Glomerular endothelial cell (primary cell): ENCODE measurements at places on chromosomes 2 and 18. TPM values are rescaled to one million over a fixed set of nuclear protein-coding genes. Genes with fewer than 3 reads are reported as not detected.

Gene SCN3A
- total RNA-seq = 0.35 and 0.63 TPM in 2 replicates

Gene KRTCAP3
- total RNA-seq = not detected in 2 replicates

Gene GCG
- not detected in 2 replicates for total RNA-seq

Gene CROCC2
- total RNA-seq = not detected in 2 replicates

Gene UGT1A5
- total RNA-seq = not detected in 2 replicates

DNA sequence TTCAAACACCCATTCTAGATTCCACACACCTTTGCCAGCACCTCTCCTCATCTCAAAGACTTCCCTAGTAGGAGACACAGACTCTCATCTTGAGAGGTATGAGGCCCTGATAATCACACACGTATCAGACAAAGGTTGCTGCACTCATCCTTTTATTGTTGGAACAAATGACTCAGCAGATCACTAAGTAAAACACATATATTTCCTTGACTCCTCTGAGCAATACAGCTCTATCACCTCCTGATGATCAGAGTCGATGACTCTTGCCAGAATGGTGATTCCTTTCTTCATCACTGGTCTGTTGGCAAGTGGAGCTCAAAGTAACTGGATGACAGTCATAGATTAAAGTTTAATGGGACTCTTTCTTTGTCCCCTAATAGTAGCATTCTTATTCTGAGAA, 1049.2 kb upstream of the ZEB2 start:
- DNase-seq = no peak

GRCh38 chr18:939166-939565, 34.5 kb downstream of the ADCYAP1 start:
- no peak for DNase-seq

DNA sequence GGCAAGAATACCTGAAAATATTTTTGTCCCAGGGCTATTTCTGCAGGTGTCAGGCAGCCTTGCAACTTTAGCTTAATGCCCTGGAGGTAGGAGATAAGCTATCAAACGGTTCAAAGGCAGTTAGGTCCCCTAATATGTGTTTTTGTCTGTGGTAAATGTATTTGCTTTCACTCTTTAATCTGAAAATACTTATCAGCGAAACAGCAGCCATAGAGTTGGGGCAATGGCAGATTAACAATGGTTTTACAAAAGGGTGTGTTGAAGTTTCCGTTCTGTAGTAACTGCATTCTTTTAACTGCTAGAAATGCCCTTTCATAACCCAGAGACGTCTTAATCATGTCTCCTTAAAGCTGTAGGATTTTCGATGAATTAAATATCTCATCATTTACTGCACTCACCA, 265.0 kb upstream of the TRIB2 start:
- DNase-seq = no peak
